ENCODE measurements at places on chromosomes 1 and 21. TPM values are rescaled to one million over a fixed set of nuclear protein-coding genes. Genes with fewer than 3 reads are reported as not detected.

GRCh38 chr1:208737922-208738321 lies 493.7 kb upstream of the PLXNA2 start:
- DNase-seq, result no peak

- no peak for DNase-seq
Measured at GRCh38 chr1:21447311-21447710, 7.4 kb downstream of the NBPF3 start.

GRCh38 chr1:173333581-173333980 lies 126.5 kb upstream of the TNFSF4 start:
- DNase-seq, result no peak

DNA sequence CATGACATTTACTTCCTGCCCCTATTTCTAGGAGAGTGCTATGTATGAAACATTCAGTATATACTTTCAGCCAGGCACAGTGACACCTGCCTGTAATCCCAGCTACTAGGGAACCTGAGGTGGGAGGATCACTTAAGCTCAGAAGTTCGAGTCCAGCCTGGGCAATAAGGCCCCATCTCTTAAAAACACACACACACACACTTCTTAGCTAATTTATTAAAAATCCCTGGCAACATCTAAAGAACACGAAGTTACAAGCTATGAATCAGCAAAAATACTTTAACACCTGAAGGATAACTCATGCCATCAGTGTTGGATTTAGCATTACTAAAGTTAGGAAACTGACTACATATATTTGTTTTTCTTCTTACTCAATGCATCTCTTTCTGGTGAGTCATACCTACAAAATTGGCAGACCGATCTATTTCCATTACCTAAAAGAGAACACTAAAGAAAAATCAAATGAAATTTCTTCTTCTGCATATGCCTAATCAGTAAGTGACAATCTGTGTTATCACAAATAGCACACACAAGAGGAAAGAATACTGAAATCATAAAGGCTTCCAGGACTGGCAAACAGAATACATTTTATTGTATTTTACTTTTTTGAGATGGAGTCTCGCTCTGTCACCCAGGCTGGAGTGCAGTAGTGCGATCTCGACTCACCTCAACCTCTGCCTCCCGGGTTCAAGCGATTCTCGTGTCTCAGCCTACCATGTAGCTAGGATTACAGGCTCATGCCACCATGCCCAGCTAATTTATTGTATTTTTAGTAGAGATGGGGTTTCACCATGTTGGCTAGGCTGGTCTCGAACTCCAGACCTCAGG lies 41.4 kb downstream of the RNF115 start:
- DNase-seq, result peak; percentile 91

DNA sequence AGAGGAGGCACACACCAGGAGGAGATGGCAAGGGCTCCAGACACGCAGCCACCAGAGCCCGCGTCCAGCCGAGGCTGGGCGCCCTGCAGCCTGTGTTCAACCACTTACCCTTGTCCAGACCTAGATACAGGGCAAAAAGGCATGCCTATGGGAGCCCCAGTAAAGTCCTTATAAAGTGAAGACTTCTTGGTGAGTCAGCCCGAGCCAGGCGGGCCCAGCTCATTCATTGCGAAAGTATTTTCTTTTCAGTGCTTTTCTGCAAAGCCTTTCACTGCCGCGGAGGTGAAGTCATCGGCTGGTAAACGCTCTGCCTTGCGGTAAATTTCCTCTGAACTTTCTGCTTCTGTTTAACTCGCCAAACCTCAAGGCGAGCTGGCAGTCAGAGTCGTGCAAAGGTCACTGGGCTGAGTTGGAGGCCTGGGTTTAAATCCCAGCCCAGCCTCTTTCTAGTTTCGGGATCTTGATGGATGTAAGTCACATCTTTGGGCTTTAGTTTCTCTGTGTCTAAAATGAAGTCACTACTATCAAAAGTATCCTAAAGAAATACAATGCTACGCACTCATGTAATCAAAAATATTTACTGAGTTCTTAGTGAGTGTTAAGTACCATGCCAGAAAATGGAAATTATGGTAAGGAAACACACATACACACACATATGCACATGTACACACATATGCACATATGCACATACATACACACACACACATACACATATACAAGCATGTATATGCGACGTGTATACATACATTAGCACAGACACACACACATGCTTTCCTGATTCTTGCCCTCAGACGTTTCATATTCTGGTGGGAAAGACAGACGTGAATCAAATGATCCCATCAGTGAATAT lies 54.7 kb upstream of the IFFO2 start:
- peak; percentile 87 for DNase-seq

DNA sequence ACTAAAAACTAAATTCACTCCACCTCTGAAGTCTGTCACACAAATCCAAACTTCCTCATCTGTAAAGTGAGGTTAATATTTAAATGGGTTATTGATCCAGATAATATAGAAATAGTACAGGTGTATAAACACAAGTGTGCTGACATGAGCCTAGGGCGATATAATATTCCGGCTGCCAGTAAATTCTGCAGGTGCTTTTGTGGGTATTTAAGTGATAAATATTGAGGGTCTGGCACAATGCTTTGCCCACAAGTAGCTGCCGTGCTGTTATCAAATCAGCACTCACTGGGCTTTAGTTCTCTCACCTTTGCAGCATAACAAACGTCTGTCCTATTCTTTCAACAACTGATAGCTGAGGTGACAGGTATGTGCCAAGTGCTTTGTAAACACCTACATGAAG lies 7.6 kb downstream of the PABPC4 start:
- DNase-seq, result no peak

DNA sequence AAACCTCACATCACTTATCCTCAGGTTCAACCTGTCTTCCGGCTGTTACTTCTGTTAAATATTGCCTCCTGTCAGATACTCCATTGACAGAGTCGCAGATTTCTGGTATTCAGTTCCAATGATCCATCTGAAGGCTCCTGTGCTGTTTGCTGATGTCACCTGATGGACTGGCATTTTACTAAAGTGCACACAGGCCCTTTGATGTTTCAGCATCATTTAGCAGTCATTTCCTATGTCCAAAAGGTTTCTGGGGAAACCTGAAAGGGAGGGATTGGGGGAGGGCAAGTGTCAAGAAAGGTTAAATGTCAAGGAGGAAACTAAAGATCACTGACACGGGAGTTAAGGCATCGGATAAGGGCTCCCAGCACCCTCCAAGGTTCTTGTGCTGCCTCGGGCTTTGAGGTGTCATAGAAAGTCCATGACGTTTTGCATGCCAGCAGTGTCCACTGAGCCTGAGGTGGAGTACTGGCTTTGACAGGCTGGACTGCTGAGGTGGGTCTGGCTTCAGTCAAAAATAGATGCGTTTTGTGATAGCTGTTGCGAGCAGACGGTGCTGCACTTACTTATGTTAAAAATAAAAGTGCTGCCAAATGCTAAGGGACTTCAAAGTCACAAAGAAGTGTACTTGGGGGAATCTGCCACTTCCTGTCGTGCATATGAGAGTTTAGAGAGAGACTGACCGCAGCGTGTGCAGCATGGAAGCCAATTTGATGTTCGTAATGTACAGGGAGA lies 30.8 kb downstream of the XCL2 start:
- DNase-seq, result no peak

DNA sequence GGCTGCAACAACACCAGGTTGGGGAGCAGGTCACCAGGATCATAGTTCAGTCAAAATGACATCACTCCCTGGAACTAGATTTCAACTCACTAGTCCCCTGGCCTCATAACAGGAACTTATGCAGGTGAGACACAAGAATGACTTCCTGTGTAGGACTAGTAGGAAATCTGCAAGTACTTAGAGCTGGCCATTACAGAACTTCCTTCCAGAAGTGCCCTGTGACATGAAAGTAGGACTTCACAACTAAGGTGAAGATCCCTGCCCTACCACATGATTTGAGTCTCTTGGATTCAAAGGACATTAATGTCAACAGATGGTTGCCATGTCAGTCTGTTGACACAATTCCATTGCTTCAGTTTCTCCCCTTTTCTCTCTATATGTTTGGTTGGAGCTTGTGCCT lies 223.1 kb downstream of the RPS6KC1 start:
- peak; percentile 64 for DNase-seq

DNA sequence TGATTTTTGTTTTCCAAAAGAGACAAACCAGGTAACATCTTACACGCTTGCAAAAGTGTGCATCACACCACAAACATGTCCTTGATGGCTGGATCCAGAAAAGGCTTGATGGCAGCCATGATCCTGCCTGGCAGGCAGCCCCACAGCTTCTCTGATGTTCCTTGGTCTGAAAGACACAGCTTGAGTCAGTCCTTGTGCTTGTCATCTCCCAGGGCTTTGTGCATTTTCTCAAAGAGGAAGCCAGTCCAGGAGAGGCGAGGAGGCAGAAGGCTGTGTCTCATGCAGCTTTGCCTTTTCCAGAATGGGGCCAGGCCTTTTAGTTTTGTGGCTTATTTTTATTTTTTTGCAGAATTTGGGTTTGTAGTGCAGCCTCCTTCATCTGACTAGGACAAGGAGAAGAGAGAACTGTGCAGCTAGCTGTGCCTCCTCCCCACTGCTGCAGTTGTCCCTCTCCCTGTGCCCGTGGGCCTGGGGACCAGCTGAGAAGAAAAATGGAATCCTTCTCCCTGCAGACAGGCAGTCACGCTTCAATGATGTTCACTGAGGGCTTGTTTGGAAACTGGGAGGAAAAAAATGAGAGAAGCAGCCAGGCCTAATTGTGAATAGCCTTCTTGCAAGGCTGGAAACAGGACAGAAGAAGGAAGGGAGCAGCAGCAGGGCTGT lies 7.4 kb downstream of the FNDC5 start:
- no peak for DNase-seq

DNA sequence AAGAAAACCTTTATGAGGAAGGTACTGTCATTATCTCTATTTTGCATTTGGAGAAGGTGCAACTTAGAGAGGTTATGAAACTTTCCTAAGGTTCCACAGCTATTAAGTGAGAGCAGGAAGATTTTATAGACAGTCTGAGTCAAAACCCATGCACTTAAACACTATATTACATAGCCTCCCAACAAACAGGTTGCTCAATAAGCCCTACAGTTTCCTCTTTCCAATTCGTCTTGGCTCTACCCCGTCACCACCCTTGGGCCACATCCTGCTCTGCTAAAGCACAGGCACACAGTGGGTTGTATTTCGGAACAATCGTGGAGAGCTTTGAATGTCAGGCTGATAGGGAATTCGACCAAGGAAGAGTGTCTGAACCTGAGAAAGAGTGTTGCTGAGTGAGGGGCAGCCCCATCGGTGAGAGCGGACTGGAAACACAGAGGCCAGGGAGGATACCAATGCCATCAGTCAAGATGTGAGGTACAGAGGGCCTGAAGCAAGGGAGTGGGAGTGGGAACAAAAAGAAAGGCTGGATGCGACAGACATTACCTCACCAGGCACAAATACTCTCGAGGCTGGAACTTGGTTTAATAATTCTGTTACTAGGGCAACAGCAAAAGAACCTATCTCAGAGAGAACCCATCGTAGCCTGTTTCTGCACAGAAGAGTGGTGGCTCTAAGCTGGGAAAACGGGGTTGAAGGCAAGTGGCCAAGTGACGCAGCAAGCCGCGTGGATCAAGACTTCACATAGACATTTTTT lies 6.3 kb upstream of the LRRC52 start:
- DNase-seq, result no peak

- DNase-seq, result no peak
Measured at GRCh38 chr1:80447526-80447925, 1353.2 kb upstream of the ADGRL2 start.

The BARHL2 gene
- total RNA-seq, result not detected

The IGSF3 gene
- total RNA-seq, result 53.7 TPM

The LENEP gene
- 0.13 TPM for total RNA-seq

The KRTAP12-2 gene
- total RNA-seq, result not detected

The G0S2 gene
- 1.2 TPM for total RNA-seq

The BCL2L15 gene
- 0.13 TPM for total RNA-seq

The KRTAP21-2 gene
- not detected for total RNA-seq
